Stimulated activated CD4-positive, alpha-beta T cell treated with anti-CD3 and anti-CD28 coated beads, Interleukin-1b, Interleukin-23, amount 100 ng/mL, for 48 hours (primary cell): ENCODE measurements at places on chromosomes 1 and 21.

GRCh38 chr1:160096274-160097116 is 1.9 kb downstream of the IGSF8 start:
- DNase-seq: peak; percentile 19

DNA sequence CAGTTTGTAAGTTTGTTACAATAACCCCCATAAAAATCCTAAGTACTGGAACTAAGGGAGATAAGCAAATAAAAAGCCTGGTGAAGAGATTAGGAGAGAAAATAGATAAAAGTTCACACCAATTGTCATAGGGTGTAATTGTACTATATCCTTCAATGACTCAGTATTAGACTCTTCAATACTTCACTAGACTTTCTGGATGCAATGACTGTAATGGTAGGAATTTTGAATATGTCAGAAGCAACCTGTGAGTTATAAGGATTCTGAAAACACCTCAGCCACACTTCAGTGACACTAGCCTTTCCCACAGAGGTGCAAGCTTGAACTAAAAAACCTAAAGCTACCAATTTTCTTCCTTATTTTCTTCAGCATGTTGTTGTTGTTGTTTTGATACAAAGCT is 147.9 kb downstream of the PTGER3 start:
- no peak for DNase-seq

- DNase-seq: no peak
These were observed 16.0 kb upstream of the SCCPDH start for GRCh38 chr1:246708166-246708565.

DNA sequence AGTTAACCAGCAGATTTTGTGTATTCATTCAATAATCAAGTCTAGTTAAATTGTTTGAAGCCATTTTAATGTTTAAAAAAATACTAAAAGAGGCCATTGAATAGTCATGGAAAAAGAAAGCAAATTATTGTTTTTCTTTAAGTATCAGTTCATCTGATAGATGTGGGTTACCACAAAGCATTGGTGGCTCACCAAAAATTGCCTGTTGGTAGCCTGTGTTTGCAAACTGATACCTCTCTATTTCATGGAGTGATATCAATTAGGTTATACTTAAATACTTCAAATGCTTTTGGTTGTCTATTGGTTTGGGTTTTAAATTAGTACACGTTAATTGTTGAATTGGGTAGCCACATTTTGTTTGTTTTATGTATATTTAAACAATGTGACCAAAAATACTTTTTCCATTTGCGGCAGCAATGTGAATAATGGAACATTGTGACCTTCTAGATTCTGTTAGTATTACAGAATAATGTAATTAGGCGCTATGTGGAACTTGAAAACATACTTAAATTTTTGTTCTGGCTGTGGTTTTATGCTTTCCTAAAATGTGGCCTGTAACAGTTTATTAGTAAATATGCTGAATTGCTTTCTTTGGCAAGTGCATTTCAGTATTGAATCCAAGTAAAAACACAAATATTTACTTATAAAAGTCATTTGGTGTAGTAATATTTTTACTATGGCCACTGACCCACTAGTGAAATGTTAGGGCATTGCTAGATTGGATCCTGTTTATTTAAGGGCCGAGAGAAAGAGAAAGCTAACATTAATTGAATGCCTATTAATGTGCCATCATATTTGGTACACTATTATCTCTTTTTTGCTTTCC is 37.1 kb upstream of the NBL1 start:
- DNase-seq: peak; percentile 46
